ENCODE measurements at places on chromosomes 12 and 14. TPM values are rescaled to one million over a fixed set of nuclear protein-coding genes. Genes with fewer than 3 reads are reported as not detected.

GRCh38 chr12:109679501-109680263, 33.9 kb upstream of the FAM222A start:
- no peak for DNase-seq
- H3K36me3 ChIP-seq, result no peaks in the 10 kb centered on the region
- peaks cover 30% of the 10 kb centered on the region for H3K27me3 ChIP-seq
- no peak overlapping the region for H3K4me3 ChIP-seq

GRCh38 chr14:32470161-32470715, 141.1 kb downstream of the AKAP6 start:
- H3K4me3 ChIP-seq, result no peak overlapping the region
- DNase-seq, result no peak
- H3K27me3 ChIP-seq, result no peaks in the 10 kb centered on the region

DNA sequence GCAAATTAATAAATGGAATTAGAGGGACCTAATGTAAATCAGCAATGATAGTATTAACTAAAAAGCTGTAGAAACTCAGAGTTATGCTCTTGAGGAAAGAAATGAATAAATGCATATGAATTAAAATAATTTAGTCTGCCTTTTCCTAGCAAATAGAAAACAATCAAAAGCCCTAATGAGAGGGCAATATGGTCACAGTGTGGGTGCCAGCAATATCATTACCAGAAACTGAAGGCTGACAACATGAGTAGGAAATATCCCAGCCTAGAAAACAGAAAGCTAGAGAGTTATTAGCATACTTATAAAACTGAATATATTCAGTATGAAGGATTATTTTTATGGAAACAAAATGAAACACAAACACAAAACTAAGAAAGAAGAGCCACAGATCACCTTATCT, 987.5 kb upstream of the SEL1L start:
- no peak overlapping the region for H3K27ac ChIP-seq
- H3K36me3 ChIP-seq, result no peaks in the 10 kb centered on the region
- no peaks in the 10 kb centered on the region for H3K4me1 ChIP-seq
- no peak overlapping the region for H3K4me3 ChIP-seq

GRCh38 chr14:64329149-64329548, 35.0 kb upstream of the ESR2 start:
- no peaks in the 10 kb centered on the region for H3K4me1 ChIP-seq
- DNase-seq, result no peak
- no peak overlapping the region for H3K4me3 ChIP-seq
- no peak overlapping the region for H3K27ac ChIP-seq
- no peaks in the 10 kb centered on the region for H3K27me3 ChIP-seq

DNA sequence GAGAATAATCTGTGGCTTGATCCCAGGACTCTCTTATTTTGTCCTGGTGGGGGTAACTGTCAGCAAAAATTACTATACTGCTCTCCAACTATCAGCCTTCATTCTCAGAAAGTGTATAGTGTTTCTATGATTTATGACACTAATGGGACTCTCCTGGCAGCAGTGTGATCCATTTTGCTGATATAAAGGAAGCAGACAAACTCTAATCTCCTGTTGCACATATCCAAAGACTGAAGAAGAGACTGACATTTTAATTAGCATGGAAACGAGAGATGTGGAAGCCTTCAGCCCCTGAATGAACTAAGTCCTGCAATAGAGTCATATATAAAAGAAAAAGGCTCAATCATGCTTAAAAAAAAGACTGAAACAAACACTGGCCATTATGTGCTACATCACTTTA, 127.8 kb upstream of the SSTR1 start:
- no peaks in the 10 kb centered on the region for H3K27me3 ChIP-seq
- no peak for DNase-seq
- no peak overlapping the region for H3K27ac ChIP-seq
- no peaks in the 10 kb centered on the region for H3K4me1 ChIP-seq

DNA sequence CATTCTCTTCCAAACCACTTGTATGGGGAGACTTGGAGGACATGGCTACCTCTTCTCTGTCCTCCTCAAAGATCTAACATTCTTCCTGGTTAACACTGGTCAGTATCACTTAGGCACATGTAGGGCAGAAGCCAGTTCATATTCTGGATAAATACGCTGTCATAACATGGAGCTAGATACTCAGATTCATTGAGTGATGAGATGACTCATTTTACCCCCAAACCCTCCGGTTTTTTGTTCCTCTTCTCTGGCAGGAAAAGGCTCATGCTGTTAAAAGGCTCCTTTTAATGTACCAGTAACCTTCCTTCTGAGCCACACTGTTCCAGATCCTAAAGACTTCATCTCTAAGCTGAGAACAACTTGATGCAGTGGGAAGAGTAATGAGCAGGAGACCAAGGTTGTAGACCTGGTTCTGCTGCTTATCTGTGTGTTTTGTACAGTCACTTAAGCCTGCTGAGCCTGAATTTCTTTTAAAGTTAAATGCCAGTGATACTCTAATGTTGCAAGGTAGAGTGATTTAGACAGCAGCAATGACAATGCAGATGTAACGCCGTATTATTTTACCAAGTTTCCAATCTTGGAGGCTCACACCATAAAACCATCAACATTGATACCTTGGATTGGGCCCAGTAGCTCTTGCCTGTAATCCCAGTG, 57.3 kb upstream of the ELK3 start:
- H3K27me3 ChIP-seq, result no peaks in the 10 kb centered on the region
- H3K4me1 ChIP-seq, result peaks cover 31% of the 10 kb centered on the region
- H3K36me3 ChIP-seq, result no peaks in the 10 kb centered on the region
- H3K4me3 ChIP-seq, result peak overlapping the region; percentile 19
- DNase-seq, result peak; percentile 46

DNA sequence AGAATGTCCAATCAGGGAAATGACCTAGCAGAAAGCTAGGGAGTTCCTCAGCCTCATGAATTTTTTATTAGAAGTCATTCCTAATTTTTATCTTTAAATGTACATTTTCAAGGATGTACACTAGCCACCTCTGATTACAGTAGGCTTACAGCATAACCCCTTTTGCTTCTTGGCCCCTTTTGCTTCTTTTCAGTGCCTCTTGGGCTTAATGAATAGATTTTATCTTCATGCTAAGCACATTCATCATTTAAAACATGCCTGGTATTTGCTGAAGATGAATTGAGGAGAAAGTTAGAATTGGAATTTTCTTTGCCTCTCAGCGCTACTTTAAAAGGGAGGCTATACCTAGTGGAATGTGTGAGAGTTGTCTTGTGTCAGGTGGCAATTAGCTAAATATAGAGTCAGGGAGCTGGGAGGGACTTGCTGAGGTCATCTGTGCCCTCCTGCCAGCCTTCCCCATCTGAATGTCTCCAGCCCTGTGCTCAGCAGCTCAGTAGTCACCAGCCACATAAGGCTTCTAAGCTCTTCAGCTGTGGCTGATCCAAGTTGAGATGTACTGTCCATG, 132.1 kb downstream of the SAMD4A start:
- no peak overlapping the region for H3K27ac ChIP-seq
- no peaks in the 10 kb centered on the region for H3K27me3 ChIP-seq
- peak; percentile 61 for DNase-seq
- no peak overlapping the region for H3K4me3 ChIP-seq

GRCh38 chr12:14773685-14774073, 29.6 kb downstream of the WBP11 start:
- no peaks in the 10 kb centered on the region for H3K27me3 ChIP-seq
- no peaks in the 10 kb centered on the region for H3K36me3 ChIP-seq
- DNase-seq, result no peak
- H3K4me3 ChIP-seq, result peak overlapping the region; percentile 90

- H3K27me3 ChIP-seq, result peaks cover 4% of the 10 kb centered on the region
- H3K4me3 ChIP-seq, result no peak overlapping the region
- no peaks in the 10 kb centered on the region for H3K4me1 ChIP-seq
- no peak overlapping the region for H3K27ac ChIP-seq
- peak; percentile 44 for DNase-seq
Observed at GRCh38 chr12:52539083-52539820, 13.7 kb downstream of the KRT71 start.

GRCh38 chr14:25516838-25517237, 466.9 kb upstream of the STXBP6 start:
- no peak overlapping the region for H3K27ac ChIP-seq
- no peaks in the 10 kb centered on the region for H3K27me3 ChIP-seq
- no peak overlapping the region for H3K4me3 ChIP-seq
- H3K36me3 ChIP-seq, result no peaks in the 10 kb centered on the region

DNA sequence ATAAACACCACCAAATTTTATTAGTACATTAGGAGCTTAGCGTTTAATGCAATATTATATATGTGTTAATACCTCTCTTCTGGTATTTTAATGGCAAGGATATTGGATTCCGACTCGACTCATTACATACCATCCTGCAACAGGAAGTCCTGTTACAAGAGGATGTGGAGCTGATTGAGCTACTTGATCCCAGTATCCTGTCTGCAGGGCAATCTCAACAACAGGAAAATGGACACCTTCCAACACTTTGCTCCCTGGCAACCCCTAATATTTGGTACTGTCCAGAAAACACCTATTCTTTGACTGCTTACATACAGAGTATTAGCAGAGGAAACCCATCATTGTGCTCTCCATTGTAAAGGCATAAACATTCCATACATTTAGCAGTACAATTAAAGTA, 45.2 kb downstream of the VEZT start:
- no peaks in the 10 kb centered on the region for H3K4me1 ChIP-seq
- peaks cover 6% of the 10 kb centered on the region for H3K36me3 ChIP-seq
- H3K27me3 ChIP-seq, result no peaks in the 10 kb centered on the region

DNA sequence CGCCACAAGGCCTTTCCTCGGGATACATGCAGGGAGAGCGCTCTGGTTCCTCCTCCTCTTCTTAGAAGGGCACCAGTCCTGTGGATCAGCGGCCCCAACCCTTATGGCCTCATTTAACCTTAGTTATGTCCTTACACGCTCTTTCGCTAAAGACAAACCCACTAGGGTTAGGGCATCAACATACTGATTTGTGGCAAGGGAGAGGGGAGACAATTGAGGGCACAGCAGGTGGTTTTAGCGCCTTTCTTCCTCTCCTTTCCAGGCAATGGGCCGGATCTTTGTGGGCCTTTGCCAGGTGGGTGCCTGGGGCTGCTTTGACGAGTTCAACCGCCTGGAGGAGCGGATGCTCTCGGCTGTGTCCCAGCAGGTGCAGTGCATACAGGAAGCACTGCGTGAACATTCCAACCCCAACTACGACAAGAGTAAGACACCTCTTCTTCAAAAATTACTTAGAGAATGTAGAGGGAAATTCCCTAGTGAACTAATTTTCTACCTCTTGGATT, 43.6 kb downstream of the DYNC1H1 start:
- no peak overlapping the region for H3K4me3 ChIP-seq
- peaks cover 82% of the 10 kb centered on the region for H3K36me3 ChIP-seq
- no peak for DNase-seq
- no peaks in the 10 kb centered on the region for H3K4me1 ChIP-seq

GRCh38 chr12:101695706-101696105, 1.7 kb upstream of the CHPT1 start:
- no peak overlapping the region for H3K27ac ChIP-seq
- H3K27me3 ChIP-seq, result no peaks in the 10 kb centered on the region
- peaks cover 6% of the 10 kb centered on the region for H3K4me1 ChIP-seq
- no peaks in the 10 kb centered on the region for H3K36me3 ChIP-seq
- H3K4me3 ChIP-seq, result no peak overlapping the region
- peak; percentile 34 for DNase-seq

GRCh38 chr12:27198036-27198435, 46.0 kb upstream of the STK38L start:
- H3K4me1 ChIP-seq, result peaks cover 23% of the 10 kb centered on the region
- DNase-seq, result peak; percentile 80
- no peak overlapping the region for H3K4me3 ChIP-seq
- no peaks in the 10 kb centered on the region for H3K36me3 ChIP-seq
- H3K27me3 ChIP-seq, result no peaks in the 10 kb centered on the region
- H3K27ac ChIP-seq, result no peak overlapping the region

GRCh38 chr14:68979722-68980451, 785 bp upstream of the ACTN1 start:
- peak; percentile 69 for DNase-seq
- peaks cover 13% of the 10 kb centered on the region for H3K36me3 ChIP-seq
- H3K27ac ChIP-seq, result peak overlapping the region; percentile 92
- peaks cover 54% of the 10 kb centered on the region for H3K4me1 ChIP-seq
- H3K27me3 ChIP-seq, result no peaks in the 10 kb centered on the region
- H3K4me3 ChIP-seq, result peak overlapping the region; percentile 72

GRCh38 chr14:65186951-65187350, 84.6 kb upstream of the MAX start:
- H3K27me3 ChIP-seq, result no peaks in the 10 kb centered on the region
- no peak overlapping the region for H3K27ac ChIP-seq
- no peak for DNase-seq
- no peaks in the 10 kb centered on the region for H3K36me3 ChIP-seq

- peaks cover 17% of the 10 kb centered on the region for H3K4me1 ChIP-seq
- H3K27ac ChIP-seq, result peak overlapping the region; percentile 39
- peak; percentile 73 for DNase-seq
- peaks cover 6% of the 10 kb centered on the region for H3K36me3 ChIP-seq
- no peaks in the 10 kb centered on the region for H3K27me3 ChIP-seq
Observed at GRCh38 chr12:42564556-42564955, 25.0 kb downstream of the PRICKLE1 start.

DNA sequence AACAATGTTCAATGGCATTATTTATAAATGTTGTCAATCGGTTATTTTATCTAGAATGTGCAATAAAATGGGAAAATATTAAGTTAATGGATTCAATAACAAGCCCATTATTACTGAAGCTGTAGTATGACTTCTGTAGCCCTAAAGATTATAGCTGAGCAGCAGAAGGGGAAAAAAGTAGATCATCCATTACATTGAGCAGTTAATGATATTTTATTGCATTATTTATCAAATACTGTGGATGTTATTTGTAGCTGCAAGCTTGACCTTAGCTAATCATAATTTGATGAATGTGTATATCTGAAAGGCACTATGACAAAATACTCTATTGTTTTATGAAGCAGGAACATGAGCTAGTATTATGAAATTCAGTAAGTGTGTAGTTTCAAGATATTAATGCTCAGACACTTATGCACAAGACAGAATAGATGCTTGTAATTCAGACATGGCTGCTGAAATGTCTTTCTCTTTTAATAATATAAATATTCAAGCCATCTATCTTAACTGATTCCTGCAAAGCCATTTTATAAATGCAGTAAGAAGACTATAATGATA, 131.5 kb upstream of the MGAT4C start:
- no peaks in the 10 kb centered on the region for H3K27me3 ChIP-seq
- no peaks in the 10 kb centered on the region for H3K36me3 ChIP-seq
- DNase-seq, result no peak
- no peaks in the 10 kb centered on the region for H3K4me1 ChIP-seq

GRCh38 chr14:55556929-55557623, 22.9 kb upstream of the KTN1 start:
- DNase-seq, result peak; percentile 95
- no peak overlapping the region for H3K4me3 ChIP-seq
- no peak overlapping the region for H3K27ac ChIP-seq
- no peaks in the 10 kb centered on the region for H3K27me3 ChIP-seq
- H3K36me3 ChIP-seq, result no peaks in the 10 kb centered on the region

- no peaks in the 10 kb centered on the region for H3K27me3 ChIP-seq
- H3K4me1 ChIP-seq, result no peaks in the 10 kb centered on the region
- H3K27ac ChIP-seq, result no peak overlapping the region
Observed at GRCh38 chr12:30152705-30153104, 369.0 kb upstream of the TMTC1 start.

Gene SLC38A4
- total RNA-seq, result 1.5 TPM

Gene COX8C
- not detected for total RNA-seq

Gene GPR137C
- 1.1 TPM for total RNA-seq

Gene ZNF891
- 1.2 TPM for total RNA-seq

Gene KRT79
- total RNA-seq, result 0.82 TPM

Gene OAS1
- 132 TPM for total RNA-seq

Gene TXNDC16
- total RNA-seq, result 1.7 TPM

Gene DDN
- total RNA-seq, result 0.55 TPM

Gene ARL6IP4
- total RNA-seq, result 121 TPM

Measured in astrocyte (in vitro differentiated cells and primary cell).